ENCODE measurements at places on chromosomes 5 and 9.

DNA sequence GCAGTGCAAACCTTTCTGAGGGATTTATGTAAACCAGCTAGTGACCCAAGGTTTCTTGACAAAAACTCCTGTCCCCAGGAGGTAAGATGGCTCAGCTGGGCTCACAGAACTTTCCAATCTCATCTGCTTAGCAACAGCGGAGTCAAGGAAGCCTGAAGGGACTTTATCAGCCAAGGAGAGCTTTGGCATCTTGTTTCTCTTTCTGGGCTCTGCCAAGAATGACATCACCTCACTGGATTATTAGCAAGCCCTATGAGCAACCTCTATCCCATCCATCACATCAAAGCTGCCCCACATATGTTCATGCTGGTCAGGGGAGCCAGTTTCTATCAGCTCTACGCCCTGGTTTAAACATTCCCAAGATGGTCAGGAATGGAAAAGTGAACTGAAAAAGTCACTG, 461.3 kb downstream of the ENC1 start:
- no peak for DNase-seq

DNA sequence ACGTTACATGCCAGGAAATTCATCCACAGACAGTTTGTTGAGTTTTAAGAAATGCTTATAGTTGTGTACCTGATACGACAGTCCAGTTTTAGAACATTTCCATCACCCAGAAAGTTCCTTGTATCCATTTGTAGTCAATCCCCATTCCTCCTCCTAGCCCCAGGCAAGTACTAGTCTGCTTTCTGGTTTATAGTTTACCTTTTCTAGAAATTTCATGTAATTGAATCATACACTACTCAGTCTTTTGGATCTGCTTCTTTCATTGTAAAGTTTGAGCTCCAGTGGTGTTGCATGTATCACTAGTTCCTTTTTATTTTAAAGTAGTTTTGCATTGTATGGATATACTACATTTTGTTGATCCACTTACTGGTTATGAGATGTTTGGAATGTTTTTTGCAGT, 291.2 kb downstream of the AOPEP start:
- no peak for DNase-seq

GRCh38 chr9:79383096-79383495, 188.7 kb upstream of the TLE4 start:
- no peak for DNase-seq

DNA sequence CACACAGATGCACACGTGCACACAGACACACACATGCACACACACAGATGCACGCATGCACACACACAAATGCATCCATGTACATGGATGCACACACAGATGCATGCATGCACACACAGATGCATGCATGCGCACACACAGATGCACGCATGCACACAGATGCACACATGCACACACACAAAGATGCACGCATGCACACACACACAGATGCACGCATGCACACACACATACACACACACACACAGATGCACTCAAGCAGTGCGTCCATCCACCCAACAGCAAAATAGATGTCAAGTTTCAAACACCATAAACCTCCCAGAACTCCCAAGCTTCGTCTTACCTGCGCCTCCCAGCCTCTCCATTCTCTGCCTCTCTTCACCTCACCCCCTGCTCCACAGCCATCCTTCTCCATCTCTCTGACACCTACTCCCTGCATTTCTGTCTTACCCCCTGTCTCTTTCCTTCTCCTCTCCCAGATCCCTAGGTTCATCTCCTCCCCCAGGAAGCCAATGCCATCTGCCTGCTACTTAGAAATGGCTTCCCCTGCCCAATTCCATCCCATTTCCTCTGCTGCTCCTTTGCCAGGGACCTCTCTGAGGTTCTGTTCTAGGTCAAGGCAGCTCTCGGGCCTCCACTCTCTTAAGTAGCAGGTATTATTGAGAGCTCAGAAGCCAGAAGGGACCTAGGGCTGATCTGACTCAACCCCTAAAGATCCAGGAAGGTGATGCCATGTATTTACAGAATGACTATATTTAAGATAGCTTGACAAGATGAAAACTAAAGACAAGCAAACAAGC, 297.2 kb downstream of the MED10 start:
- no peak for DNase-seq

DNA sequence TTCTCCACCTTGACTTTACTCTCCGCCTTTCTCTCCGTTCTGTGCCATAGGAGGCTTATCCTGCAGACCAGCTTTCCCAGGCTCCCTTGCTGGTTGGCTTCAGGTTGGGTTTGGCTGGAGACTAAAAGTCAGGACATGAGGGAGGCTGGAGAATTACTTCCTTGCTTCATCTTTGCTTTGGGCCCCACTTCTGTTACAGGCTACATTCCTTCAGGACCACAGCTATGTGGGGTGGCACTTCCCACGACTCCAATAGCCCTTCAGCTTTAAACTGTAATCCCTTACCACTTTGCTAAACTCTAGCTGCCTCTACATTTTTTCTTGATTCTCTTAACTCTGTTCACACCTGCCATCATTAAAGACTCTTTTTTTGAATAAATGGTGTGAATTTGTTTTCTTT, 186.7 kb upstream of the NR4A3 start:
- no peak for DNase-seq

GRCh38 chr5:111756581-111757354, at the start of gene NREP:
NREP (minus strand) TSS chr5:111757194; CDS start chr5:111755772, 1,422 bp downstream.
- DNase-seq: no peak

- DNase-seq: peak; percentile 50
Measured at GRCh38 chr5:137660349-137660817, 75.5 kb downstream of the KLHL3 start.

DNA sequence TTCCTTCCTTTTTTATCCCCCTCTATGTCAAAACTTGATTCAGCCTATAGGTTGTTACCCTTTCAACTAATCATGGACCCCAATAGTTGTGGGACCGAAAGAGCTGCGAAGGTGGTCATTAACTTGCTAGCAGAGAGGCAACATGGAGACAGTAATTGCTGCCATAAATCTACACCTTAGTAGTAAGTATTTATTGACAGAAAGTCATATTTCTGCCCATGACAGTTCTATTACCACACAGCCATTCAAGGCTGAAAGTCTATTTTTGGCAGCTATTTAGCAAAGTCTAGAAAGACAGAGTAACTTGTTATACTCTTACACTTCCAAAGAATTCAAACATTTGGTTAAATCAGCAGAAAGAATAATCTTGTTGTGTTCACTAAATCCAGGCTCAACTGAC, 236.2 kb downstream of the PRELID2 start:
- DNase-seq: no peak

DNA sequence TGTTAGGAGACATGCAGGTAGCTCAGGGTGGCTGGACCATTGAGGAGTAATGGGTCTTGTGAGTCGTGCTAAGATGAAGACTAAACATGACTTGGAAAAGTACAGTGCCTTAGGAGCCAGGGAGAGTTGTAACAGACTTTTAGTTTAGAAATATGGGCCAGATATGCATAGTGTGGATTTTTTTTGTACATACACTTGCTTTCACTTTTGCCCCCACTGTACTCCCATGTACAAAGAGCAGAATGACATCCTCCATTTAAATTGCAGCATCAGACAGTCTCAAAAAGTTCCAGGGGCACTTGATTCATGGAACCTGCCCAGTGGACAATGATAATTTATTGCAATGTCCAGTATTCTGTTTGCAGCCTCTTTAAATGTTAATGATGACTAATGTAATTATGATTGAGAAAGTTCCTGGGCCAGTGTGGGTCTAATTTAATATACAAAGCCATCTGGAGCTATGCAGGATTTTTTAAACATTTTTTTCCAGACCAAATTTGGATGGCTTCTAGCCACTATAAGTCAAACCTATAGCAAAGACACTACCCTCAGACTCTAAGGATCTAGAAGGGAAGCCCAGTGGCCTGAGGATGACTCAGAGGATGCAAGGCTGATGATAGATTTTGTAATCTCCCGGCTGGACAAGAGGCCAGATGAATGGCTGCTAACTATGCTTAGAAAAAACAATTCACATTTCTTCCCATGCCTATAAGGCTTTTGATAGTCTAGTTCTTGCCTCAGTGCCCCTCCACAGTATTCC, 80.1 kb downstream of the TRPC7 start:
- no peak for DNase-seq

GRCh38 chr5:150412319-150413175, at the start of gene CD74:
CD74 (minus strand) TSS chr5:150412910; CDS start chr5:150412749, 161 bp downstream.
- DNase-seq: peak; percentile 91

GRCh38 chr9:136662656-136663581, at the start of gene EGFL7:
EGFL7 (plus strand) TSS chr9:136662916; CDS start chr9:136668283, 5,367 bp downstream.
- DNase-seq: no peak

GRCh38 chr5:1242733-1243486, 17.7 kb downstream of the SLC6A18 start:
- no peak for DNase-seq

- no peak for DNase-seq
Measured at GRCh38 chr9:89695441-89695891, 90.7 kb downstream of the GADD45G start.

DNA sequence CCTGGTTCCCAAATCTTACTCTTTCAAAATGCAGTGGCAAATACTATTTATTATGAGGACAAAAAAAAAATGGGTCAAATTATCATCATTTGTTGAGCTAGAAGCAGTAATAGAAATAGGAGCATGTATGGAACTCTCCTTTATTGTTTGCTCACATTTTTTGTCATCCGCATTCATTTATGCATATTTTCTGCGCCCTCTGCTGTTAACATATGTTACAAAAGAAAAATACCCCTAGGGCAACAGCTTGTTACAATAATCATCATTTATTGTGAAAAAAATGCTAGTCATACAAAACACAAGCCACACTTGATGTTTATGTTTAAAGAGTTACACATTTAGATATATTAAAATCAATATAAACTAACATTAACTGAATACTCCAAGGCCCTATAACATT, 328.2 kb downstream of the TUSC1 start:
- no peak for DNase-seq

DNA sequence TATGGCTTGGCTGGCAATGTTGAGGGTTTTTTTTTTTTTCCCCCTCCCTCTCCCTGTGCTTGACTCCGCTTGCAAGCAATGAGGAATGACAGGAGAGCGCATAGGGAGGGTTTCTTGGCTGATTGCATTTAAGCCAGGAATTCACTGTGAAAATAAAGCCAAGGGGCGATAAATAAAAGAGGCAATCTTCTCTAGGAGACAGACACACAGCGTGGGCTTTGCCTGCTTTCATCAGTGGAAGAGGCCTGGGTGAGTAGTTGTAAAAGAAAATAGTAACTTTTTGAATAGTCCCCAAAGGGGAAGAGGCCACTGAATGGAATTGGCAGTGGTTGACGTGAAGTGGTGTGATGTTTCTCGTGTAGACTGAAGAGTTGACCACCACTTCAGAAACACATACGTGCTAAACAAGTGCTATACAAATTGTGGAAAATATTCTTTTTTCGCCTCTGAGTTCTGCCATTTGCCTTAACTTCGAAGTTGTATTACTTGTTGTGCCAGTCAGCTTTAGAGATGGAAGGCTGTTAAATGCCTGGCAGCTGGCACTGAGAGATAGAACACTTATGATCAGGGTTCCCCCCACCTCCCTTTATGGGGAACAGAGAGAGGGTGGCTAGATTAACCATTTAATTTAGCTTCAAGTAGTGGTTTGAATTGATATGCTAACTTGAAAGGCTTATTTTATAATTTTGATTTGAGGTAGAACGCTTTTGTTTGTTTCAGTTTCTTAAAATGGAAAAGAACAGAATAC, 3.0 kb downstream of the ZSWIM6 start:
- no peak for DNase-seq

All from activated gamma-delta T cell treated with anti-CD3 and anti-CD28 coated beads, Interleukin-2, amount 50 U/mL, for 16 hours (primary cell).